ENCODE measurements at places on chromosomes 11 and 22.

DNA sequence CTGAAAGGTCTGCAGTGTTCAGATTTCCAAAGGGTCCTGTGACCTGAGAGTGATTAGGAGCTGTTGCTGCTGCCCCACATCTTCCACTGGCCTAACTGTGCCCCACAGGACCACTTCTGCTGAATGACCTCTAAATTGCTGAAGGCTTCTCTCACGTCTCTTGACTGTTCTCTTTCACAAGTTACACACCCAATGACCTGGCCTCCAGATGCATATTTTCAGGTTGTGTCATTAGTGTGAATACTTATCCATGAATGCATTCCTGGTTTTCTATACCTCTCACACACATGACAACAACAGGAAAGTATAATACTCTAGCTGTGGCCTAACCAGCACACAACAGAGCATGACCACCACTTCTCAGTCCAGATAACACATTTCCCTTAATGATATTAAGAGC is 15.4 kb downstream of the PRR14L start:
- DNase-seq: no peak

- DNase-seq: no peak
Observed at GRCh38 chr11:70142221-70142875, 60.7 kb upstream of the FADD start.

DNA sequence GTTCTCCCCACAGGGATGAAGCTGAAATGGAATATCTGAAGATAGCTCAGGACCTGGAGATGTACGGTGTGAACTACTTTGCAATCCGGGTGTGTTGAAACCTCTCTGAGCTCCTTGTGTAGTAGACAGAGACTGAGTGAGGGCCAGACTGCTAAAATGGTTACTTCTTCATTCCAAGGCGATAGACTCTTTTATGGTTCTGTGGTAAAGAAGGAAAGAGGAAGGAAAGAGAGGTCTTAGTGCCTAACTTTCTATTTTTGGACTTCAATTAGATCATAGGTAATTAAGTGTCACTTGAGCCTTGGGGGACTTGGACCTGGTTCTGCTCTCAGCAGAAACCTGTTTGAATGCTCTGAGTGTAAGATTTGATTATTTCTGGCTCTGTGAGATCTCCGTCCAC is 54.7 kb downstream of the NF2 start:
- no peak for DNase-seq

GRCh38 chr11:59368238-59369022 is 9.7 kb downstream of the OR5AN1 start:
- no peak for DNase-seq

GRCh38 chr11:5522308-5522707 is 5.8 kb upstream of the UBQLNL start:
- no peak for DNase-seq

GRCh38 chr11:16781936-16782919 is 43.8 kb downstream of the C11orf58 start:
- no peak for DNase-seq

- no peak for DNase-seq
Observed at GRCh38 chr11:22456993-22457762, 119.0 kb downstream of the SLC17A6 start.

- DNase-seq: peak; percentile 34
Observed at GRCh38 chr11:33723238-33723881, 12.9 kb downstream of the CD59 start.

DNA sequence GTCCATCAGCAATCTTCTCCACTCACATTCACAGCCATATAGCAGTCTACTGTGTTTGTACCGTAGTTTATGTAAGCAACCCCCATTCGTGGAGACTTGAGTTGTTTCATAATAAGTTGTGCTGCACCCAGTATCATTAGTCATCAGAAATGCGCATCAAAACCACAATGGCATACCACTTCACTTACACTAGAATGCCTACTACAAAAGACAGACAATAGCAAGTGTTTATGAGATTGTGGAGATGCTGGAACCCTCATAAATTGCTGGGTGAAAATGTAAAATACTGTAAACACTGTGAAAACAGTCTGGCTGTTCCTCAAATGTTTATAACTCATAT is 133.3 kb downstream of the ATXN10 start:
- peak; percentile 8 for DNase-seq

DNA sequence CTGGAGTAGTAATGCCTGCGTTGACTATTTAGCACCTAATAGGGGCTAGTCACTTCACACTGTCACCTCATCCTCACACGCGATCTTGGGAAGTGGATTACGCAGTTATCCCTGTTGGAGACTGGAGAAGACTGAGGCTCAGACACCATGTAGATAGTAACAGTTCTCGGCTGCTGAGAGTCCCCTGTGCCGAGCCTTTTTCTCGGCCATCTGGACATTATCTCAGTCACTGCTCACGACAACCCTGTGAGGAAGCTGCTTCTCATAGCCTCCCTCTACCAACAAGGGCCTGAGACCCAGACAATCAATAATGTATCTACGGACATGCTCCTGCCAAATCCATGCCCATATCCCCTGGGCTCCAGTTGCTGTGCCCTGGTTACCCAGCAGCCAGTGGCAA is 25.9 kb downstream of the SCUBE1 start:
- no peak for DNase-seq

DNA sequence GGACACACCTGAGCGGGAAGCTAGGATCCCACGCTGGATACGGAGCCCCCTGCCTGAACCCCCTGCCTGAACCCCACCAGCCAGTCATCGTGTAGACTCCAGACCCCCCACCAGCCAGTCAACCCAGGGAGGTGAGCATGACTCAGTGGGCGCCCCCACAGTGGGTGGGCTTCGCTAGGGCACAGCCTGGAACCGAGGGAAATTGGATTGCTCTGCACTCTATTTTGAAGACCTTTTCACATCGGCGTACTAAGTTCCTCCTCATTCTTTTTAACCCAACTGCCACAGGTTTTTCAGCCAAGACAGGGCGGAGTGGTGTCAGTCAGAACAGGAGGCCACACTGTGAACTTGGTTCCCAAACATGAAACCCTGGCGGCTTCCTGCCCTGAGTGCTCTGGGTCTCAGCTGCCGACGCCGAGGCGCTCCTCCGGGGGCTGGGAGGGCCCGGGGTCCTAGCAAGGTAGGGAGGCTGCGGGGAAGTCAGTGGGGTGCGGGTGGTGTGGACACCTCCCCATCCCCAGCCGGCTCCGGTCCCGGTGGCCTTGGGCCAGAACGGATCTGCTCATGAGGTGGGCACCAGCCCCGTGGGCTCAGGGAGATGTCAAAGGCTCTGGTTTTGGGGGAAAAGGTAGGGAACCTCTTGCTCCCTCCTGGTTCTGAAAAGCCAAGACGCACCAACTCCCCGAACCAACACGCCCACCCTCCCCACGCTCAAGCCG is 57.0 kb downstream of the BRD1 start:
- peak; percentile 18 for DNase-seq

DNA sequence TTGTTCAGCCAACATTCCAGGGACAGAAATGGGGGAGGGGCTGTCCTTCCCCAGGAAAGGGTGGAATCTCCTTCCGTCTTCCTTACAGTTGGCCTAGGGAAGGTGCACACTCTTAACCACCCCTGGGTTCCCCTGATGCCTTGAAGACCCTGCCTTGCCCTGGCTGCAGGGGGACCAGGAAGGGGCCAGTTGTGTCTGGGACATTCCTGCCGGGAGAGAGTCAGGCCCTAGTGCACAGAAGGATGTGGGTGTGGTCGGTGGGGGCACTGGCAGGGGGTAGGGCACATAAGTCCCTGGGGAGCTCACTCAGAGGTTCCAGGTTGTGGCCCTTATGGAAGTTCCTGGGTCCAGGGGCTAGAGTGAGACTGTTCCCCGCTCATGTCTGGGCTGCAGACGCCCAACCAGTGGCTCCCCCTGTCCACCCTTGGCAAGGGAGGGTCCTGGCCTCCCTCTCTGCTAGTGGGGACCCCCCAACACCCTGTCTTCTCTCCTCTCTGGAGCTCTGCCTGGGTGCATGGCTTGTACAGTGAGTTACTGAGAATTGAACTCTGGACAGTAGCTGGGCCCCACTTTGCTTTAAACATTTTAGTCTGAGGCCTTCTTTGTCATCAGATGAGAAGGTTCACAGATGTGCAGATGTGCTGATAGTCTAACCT is 2.0 kb upstream of the APOBEC3A start:
- DNase-seq: no peak

- DNase-seq: no peak
Observed at GRCh38 chr22:30186041-30186440, 60.5 kb downstream of the LIF start.

GRCh38 chr11:48105096-48105990 is 111.3 kb upstream of the OR4B1 start:
- no peak for DNase-seq

DNA sequence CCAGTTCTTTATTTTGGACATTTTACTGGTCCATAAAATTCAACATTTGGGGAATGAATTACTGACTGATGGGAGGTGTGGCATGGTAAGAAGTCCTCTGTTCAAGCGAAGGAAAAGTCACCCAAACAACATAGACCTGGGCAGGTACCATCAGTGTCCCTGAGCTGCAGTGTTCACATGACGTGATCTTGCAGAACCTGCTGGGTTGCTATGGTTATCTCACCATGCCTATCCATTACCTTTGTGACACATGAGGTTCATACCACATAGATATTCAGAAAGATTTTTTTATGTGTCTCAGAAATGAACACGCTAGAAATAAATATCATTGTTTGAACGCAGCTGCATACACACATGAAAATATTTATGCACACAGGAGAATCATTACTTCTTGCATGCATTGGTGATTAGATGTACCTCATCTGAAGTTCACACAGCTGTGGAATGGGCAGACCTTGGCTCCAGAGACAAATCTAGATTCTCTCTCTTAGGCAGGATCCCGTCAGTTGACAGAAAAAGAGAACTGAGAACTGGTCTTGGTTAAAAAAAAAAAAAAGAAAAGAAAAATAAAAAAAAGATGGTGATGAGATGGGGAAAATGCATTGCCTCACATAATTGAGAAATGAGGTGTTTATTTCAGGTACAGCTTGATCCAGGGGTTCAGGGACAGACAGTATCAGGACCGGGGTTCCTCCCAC is 21.4 kb upstream of the RCN1 start:
- no peak for DNase-seq

DNA sequence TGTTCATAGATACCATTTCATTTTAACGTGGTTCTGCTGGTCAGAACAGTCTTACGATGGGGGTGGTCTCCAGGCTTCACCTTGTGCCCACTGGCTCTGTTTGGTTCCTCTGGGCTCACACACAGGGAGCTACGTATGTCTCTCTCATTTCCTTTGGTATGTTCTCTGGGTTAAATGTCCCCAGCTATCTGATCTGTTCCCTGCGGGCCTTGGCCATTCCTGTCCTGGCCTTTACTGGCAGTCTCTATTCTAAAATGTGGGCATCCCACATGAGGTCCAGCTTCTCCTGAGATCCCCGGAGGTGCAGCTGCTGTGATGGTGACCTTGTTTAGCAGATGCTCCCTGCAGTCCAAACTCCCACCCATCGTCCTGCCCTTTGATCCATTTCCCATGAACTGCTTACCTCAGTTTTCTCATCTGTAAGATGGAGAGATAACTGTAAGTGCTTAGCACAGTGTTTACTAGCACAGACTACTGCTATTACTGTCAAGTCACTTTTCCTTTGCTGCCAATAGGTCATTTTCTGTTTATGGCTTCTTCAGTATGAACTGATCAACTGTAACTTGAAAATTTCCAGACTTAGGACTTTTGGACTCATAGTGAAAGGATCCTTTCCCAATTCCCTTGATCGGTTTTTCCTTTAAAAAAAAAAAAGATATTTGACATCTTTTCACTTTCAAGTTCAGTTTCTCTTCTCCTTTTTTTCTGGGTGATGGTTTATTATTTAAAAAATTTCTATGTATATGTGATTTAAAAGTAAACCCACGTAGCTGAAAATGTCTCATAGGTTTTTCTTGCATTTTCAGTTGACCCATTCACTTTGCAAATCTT is 92.9 kb downstream of the PTPRJ start:
- DNase-seq: peak; percentile 26

- no peak for DNase-seq
Observed at GRCh38 chr11:33500861-33501479, 199.7 kb downstream of the C11orf91 start.

DNA sequence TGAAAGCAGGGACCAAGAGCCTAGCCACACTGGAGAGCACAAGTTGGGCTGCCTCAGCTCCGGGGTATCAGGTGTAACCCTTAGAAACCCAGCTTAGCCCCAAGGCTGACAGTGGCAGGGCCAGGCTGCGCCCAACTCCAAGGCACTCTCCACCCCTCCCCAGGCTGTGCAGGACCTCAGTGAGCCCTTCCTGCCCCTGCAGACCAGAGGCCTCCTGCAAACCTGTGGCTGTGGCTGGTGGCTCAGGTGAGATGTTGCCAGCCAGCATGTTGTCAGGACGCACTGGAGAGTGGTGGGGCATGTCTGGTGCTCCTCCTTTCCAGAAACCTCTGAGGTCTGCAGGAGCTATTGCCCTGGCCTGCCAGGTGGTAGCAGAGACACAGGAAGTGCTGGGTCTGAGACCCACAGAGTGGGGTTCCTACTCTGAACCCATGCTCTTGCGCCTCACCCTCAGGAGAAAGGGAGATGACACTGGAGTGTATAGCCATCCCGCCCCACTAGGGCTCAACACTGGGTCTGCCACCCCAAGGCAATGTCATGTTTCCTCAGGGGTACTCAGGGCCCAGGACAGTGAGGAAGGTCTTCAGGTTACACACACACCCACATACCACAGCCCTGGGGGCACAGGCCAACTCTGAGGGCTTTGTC is 2.4 kb upstream of the SCARF2 start:
- no peak for DNase-seq

GRCh38 chr11:120186774-120187591 is 23.8 kb upstream of the OAF start:
- no peak for DNase-seq

- DNase-seq: no peak
Observed at GRCh38 chr22:22914726-22915669, 27.4 kb downstream of the IGLL5 start.

DNA sequence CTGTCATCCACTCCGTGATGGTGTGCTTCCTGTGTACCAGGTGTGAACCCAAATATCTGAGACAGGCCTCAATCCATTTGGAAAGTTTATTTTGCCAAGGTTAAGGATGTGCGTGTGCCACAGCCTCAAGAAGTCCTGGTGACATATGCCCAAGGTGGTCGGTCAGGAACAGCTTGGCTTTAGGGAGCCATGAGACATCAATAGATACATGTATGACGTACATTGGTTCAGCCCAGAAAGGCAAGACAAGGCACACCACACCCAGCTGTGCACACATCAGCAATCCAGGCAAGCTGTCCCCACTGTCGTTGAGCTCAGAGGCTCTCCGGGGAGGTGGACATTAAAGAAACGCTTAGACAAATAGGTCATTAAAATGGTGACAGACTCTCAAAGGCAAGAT is 56.8 kb upstream of the SHANK2 start:
- no peak for DNase-seq
